Activated CD4-positive, alpha-beta T cell treated with anti-CD3 and anti-CD28 coated beads, Interleukin-2, amount 50 U/mL, for 24 hours (primary cell): ENCODE measurements at places on chromosomes 5 and 9.

DNA sequence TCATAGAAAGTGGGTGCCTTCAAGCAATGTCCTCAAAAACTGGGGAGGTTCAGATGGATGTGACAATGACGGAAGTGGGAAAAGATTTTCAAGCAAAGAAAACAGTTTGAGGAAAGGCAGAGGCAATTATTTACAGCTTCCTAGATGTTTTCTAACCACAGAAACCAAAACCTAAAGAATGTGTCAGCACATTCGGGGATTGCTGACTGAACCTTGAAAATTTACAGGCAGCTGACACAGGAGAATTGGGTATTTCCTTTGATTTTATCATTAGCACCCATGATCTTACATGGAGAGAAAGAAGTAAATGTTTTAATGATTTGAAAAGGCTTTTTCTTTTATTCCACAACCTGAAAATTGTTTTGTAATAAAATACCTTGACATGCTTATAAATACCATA is 369.0 kb downstream of the ACTL7B start:
- DNase-seq = no peak

DNA sequence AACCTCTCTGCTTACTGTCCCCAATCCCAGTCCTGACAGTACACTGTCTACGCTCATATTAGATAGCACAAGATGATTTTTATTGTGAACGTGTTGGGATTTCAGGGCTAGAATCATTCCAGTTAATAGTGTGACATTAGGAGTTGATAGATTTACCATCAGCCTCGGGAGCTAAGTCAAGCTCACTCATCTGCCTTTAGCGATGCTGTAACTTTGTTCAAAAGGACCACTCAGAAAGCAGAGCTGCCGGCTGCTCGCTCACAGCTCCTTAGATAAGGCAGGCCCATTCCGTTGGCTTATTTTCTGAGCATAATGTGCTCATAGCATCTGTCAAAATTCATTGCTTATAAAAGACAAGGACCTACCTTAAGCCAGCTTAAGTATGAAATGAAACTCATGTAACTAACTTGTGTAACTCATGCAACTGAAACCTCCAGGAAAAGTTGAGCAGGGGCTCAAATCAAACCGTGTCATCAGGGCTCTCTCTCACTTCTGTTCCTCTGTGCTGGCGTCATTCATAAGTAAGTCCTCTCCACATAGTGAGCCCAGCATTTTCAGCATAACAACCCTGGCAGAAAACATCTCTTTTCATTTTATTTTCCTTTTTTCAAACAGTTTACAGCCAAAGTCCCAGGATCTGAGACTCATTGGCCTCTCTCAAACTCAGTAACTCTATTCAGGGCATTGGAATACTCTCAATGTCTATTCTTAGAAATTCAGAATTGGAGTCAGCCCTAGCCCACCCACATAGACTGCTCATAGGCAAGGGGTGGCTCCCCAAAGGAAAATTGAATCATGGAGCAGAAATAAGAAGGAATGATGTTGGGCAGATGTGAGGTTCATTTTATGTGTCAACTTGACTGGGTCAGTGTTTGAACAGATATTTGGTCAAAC is 208.8 kb downstream of the MAN2A1 start:
- no peak for DNase-seq

- DNase-seq = no peak
Measured at GRCh38 chr5:130532786-130533185, 628.5 kb downstream of the CHSY3 start.

DNA sequence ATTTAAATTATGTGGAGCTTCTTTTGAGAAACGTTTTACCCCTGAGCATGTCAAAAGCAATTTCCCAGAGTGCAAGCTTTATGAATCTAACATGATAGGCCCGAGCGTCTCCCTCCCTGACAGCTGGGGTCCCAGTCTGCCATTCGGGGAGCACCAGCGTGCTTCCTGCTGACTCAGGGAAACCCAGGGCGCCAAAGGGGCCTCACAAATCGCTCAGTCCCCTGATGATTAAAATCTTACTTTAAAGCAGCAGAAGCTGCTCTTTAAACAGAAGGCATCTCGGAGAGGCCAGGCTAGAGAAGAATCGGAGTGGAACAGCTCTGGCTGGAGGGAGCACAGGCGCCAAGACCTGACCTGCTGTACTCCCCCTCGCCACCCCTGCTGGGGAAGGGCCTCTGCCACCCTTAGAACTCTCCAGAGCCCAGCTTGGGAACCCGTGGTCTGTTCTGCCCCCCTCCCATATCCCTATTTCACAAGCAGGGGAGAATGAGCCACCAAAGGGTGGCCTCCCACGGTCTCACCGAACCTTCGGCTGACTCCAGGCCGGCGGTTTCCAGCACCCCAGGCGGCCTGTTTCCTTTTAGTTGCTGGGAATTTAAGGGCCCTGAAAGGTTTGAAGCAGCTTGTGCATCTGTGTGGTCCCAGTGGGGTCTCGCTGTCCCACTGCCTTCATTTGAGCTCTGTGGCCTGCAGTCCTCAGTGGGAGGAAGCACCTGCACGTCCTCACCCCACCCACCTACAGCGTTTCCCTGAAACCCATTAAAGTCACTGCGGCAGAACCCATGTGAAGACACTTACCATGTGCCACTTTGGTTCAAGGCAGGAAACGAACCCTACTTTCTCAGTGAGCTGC is 147.6 kb downstream of the COL23A1 start:
- DNase-seq = no peak

GRCh38 chr5:44048276-44048984 is 340.8 kb downstream of the FGF10 start:
- DNase-seq = no peak

DNA sequence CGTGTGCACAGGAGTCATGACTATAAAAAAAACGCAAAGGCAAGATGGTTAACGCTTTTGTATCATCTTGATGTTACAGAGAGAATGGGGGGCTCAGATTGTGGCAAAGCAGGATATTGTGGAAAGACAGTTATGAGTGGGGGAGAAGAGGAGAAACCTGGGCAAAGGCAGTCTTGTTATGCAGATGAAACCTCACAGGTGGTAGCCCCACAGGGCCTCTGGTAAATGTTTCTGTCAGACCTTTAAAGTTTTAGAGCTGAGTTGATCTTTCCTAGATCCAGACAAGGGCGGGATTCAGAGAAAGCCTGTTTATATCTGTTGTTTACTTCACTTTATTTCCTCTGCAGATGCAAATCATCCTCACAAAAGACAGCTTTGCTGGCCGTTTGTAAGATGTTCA is 55.2 kb downstream of the C9orf85 start:
- no peak for DNase-seq

- DNase-seq = no peak
Measured at GRCh38 chr9:92715488-92716231, 45.7 kb upstream of the IPPK start.

DNA sequence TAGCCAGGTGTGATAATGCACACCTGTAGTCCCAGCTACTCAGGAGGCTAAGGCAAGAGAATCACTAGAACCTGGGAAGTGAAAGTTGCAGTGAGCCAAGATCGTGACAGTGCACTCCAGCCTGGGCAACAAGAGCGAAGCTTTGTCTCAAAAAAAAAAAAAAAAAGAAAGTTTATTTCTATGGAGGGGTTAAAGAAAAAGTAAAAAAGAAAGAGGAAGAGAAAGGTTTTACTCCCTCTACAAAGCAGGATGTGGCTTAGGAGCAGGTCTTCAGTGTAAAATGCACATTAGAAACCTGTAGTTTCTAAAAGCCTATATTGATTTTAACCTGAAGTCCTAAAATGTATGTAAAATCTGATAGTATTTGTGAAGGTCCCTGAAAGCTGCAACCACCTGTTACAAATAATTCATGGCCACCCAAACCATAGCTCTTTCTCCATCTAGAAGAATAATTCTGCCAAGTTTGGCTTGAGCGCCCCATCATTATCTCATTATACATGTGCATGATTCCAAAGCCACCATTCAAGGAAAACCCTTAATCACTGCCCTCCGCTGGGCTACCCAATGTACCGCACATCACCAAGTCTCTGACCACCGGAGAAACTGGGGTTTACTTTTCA is 3.4 kb downstream of the FNBP1 start:
- no peak for DNase-seq

DNA sequence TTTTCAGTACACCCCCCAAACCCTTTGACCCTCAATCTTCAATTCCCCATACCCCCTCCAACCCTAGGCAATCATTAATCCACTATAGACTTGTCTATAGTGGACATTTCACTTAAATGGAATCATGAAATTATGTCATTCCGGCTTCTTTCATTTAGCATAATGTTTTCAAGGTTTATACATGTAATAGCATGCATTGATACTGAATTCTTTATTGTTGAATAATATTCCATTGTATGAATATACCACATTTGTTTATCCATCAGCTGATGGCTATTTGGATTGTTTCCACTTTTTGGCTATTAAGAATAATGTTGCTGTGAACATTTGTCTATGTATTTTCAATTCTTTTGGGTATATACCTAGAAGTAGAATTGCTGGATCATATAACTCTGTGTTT is 238.8 kb downstream of the PDE4D start:
- DNase-seq = no peak

GRCh38 chr5:161342886-161343285 is 203.6 kb downstream of the GABRB2 start:
- no peak for DNase-seq

DNA sequence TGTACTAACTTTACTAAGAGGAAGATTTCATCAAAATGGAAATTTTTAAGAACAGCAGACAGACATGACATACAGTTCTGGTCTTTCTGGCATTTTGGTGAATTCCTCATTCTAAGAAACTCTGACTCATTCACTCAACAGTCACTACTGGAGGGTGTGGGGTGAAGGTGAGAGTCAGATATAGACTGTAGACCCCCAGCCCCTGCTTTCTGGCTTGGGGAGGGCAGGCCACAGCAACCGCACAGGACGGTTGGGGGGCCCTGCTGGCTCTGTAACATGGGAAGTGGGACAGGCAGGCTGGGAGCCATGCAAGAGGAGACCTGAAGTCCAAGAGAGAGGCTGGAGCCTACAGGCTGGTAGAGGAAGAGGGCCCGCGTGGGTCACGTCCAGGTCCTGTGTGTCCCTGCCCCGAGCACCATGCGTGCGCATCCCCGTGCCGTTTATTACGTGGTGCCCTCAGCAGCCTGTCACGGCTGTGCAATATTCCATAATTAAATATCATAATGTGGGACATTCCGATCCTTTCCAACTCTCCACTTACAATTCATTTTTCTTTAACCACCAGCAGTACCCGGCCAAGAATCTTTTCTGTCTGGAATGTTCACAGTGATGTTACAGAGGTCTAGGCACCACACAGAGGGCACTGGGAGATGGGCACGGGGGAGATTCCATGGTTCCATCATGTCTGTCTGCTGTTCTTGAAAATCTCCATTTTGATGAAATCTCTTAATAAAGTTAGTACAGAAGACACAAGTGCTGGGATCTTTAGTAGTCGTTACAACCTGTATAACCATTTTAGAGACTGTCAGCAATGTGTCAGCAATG is 75.5 kb downstream of the SEMA4D start:
- peak; percentile 74 for DNase-seq

- DNase-seq = no peak
Measured at GRCh38 chr5:17365811-17366138, 132.3 kb upstream of the TAF11L2 start.
